Retinal pigment epithelial cell (primary cell): ENCODE measurements at places on chromosomes 6 and 20.

- DNase-seq = no peak
Observed at GRCh38 chr6:165960695-165961094, 207.0 kb downstream of the TBXT start.

DNA sequence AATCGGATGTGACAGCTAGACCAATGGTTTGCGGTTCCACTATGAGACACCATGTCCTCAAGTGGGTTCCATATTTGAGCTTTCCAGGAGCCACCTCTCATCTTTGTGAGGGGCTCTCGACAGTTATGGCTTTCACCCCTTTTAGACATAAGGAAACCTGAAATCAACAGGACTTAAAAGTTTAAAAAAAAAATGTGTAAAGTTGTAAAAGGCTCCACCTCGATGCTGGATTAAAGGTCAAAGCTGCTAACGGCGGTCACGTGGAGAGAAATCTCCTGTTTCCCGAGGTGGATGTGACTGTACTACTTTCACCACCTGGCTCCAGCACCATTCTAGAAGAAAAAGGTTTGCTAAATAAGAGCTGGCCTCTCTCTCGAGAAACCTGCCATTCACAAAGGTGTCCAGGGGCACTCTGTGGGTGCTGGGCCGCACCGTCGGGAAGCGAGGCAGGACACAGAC, 542 bp downstream of the ATP5F1E start:
- DNase-seq = no peak

DNA sequence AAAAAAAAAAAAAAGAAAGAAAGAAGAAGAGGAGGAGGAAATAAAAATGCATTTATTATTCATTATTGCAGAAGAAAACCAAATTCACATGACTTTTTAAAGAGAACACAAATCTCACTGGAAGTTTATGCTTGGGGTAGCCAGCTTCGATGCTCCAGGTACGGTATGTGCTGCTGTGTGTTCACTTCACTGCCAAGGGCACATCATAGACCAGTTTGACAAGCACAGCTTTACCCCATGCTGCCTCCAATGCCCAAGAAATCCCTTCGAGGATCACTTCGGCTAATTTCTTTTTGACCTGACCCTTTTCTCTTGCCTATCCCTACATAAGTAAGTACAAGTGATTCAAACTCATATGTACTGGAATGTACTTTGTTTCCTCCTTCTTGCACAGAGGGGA, 41.9 kb upstream of the RBM24 start:
- no peak for DNase-seq

DNA sequence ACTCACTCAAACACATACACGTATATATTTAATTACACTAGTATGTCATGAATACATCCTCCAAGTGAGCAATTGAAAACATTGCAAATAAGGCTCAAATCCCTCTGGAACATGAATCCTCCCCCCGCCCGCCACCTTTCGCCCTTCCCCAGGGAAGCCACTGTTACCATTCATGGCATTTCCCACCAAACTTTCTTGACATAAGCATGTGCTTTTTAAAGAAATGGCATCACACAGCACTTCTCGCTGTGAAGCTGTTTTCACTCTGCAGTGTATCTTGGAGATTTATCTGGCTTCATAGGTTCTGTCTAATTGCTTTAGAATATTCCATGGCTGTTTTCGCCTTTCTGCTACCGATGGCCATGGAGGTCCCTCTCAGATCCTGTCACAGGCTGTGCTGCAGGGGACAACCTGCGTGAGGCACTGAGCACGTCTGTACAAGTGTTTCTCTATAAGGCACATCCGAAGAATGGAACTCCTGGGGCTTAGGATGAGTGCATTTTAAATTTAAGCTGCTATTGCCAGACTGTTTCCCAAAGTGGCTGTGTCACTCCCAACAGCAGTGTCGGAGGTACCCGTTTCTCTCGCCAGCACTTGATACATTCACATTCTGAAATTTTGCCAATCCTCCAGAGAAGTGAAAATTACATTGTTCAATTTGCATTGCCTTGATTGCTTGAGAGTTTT, 22.2 kb upstream of the PHACTR3 start:
- DNase-seq = no peak

DNA sequence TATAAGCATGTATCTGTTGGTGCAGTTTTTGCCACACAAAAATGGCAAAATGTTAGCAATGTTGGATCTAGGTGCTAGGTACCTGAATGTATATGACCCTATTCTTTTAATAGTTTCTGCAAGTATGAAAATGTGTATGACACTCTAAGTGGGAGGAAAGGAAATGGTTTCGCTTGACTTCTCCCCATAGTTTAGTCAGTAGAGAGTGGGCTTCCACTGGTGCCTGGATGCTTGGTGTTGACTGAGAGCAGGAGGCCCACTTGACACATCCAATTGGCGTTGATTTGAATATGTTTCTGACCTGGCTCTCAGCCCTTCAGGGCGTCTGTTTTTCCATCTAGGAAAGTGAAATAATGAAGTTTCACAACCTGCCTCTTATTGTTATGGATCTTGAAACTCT, 41.8 kb upstream of the GABRR1 start:
- no peak for DNase-seq

DNA sequence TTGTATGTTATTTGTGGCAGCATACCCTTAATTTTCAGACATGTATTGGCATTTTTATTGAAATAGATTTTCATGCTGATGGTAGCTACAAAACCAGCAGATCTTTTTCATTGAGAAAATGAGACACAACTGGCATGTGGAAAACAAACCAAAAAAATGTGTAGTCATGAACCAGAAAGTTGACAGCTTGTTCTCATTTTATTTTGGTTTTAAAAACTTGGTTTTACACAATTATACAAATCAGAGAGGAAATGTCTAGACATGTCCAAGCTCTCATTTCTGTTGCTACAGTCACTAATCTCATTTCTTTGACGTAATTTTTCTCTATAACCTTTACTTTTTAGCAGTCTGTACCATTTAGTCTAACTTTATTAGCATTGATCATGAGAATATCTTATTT, 85.4 kb downstream of the GRIK2 start:
- DNase-seq = no peak

DNA sequence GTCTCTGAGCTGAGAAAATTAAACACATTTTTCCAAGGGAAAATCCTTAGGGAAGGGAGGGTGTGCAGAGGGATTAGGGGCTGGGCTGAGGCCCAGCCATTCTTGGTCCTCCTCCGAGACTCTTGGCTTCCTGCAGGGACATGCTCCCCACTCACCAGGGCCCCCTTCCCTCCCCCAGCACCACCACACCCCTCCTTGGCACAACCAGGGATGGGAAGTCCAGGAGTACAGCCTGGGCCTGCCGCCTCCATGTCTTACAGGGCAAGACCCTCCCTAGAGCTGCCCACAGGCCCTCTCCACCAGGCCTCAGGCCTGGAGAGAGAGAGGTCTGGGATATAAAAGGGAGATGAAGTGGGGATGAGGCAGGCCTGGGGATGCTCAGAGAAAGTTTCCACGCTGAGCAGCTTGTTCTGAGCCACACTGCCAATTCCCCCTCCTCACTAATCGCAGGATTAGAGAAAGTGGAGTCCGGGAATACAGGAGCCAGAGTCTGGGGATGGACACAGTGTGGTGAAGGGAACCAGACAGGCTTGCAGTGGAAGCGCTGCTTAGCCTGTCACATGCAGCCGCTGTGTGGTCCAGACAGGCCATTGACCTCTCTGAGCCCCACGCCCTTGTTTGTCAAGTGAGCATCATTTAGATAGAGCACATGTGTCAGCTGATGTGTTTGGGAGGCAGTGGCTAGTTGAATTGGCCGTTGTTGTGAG, 105.5 kb downstream of the MRPL14 start:
- DNase-seq = no peak

DNA sequence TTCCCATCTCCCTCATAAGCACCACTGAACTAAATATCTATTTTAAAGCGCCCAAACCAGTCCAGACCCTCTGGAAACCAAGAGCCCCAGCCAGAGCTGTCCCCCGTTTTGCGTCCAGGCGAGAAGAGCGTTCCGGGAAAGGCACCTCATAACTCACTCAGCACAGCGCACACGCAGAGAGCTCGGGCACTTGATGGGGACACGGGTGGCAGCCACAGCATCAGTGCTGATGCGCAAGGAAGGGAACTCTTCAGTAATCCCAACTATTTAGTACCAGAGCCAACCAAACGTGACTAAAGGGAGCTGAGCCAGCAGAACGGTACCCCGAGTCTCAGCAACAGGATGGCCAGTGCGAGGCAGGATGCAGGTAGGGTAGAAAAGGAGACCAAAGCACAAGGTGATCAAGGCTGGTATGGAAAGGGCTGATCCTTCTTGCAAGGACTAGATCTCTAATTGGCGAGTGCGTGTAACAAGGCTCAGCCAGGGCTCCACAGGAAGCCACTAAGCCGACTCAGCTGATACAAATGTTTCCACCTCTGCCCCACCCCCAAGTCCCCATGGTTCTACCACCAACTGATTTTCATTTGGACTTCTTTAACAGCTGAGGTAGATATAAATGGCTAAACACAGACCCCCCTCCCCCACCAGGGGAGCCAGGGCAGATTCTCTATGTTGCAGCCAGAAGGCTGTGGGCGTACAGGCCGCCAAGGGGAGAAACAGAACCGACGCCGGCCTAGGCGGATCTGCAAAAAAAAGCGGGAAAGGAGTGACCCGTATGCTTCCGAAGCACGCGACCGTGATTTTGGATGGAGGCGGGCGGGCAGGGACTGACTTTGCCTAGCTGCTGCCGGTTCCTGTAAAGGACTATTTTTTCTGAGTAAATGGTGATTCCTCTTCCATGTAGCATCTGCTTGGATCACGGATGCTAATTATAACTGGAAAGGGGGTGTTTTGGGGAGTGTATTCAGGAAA, 183.5 kb upstream of the COL21A1 start:
- no peak for DNase-seq

DNA sequence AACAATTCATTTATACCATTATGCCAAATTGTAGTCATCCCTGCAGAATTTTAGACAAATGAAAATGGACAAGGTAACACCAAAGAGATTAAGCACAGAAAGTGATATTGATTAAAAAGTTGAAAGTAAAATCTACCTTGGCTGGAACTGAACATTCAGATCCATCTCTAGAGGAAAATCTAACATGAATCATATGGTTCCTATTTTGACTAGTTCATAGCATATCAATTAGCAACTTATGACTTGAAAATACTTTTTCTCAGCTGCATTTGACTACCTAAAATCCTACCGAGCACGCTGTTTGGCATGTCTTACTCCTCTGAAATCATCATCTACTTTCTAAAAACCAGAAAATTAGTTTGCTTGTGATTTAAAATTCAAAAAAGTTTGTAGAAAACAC, 22.6 kb downstream of the PSMB9 start:
- DNase-seq = no peak

DNA sequence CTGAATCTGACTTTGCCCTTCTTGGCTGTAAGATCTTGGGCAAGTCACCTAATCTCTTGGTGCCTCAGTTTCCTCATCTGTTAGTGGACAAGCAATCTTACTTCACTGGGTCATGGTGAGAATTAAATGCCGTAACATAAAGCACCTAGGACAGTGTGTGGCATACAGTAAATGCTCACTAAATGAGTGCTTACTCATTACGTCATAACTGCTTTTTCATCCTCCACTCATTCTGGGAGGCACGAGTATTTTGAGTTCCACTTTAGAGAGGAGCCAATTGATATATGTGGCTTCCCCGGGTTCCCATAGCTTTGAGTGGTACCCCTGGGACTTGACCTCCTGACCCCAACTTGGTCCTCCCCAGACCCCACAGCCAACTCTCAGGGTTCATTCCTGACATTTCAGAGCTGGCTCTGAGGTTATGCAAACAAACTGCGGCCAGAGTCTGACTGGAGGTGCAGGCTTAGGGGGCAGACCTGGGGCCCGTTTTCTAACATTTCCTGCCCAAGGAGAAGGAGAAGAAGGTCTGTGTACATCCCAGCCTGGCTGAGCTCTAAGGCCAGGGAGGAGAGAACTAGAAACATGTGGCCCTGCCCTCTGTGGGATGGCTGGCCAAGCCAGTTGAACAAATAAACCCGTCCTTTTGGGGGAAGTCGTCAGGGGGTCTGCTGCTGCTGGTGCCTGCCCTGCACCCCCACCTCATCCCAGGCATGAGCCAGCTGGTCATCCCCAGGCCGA, 5.8 kb downstream of the ANGPT4 start:
- DNase-seq = no peak

DNA sequence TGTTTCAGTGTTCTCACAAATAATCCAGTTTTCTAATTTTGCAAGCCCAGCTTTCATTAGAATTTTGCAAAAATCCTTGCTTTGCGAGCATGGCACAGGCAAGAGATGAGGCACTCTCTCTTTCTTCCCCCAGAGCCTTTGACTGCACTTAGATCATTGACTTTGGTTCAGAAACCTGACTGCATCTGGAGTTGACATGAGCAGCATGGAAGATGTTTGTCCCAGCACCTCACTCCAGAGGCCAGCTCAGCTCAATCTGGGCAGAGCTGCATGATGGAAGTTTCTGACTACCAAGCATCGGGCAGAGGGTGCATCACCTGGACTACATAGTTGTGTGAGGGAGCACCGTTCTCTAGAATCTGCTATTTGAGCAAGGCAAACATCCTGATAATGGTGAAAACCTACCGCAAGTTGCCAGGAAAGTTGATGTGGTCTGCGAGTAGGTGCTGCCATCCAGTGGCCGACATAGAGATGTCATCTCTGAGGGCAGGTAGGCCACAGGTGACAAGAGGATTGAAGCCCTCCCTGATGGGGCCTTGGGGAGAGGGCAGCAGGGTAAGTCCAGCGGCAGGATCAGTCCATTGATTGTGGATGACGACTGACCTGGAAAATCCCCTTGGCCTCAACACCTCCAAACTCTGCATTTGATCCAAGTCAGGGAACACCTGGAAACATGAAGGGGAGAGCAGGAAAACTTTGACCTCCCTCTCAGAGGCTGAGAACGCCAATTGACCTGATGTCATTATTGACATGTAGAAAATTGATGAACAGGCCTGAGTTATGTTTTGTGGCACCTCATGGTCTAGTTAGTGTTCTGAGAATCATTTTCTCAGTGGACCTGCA, 3.8 kb upstream of the LPA start:
- no peak for DNase-seq

DNA sequence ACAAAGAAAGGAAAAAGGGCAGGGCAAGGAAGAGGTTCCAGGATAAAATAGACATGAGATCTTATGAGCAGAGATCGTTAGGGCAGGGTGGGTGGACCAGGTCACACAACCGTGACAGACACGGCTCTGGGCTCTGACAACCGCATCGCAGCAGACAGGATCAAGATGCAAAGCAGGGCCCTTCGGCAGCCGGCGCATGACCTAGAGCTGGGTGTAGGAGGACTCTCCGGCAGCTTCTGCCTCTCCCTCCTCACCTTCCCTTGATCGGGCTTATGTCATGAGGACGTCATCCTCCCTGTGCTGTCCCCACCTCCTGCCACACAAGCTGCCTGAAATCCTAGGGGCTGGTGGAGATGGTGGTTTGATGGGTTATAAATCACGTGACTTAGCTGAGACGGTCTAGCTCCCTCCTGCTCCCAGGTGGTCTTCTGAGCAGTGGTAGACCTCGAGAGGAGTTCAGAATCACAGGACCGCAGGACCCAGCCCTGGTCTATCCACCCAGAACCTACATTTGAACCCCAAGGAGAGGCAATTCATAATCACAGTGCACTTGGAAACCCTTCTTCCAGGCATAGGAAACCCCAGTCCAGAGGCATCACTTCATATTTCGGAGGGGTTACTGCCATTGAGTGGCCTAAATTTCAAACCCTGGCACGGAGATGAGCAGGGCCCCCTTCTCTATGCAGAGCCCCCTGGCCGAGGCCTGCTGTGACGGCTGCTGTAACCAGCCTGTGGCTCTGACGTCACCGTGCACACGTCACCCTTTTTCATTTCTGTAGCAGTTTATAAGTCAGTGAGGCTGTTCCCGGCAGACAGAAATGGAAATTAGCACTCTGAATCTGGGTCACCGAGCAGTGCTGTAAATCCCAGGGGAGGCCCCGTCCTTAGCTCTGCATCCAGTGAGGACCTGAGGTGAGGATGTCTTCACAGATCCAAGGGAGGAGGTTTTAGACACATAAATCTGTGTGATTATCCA, 8.7 kb upstream of the CCR6 start:
- DNase-seq = no peak
